ENCODE measurements at places on chromosomes 11 and 22.

GRCh38 chr11:133905677-133906156 is 51.1 kb downstream of the IGSF9B start:
- DNase-seq, result no peak

DNA sequence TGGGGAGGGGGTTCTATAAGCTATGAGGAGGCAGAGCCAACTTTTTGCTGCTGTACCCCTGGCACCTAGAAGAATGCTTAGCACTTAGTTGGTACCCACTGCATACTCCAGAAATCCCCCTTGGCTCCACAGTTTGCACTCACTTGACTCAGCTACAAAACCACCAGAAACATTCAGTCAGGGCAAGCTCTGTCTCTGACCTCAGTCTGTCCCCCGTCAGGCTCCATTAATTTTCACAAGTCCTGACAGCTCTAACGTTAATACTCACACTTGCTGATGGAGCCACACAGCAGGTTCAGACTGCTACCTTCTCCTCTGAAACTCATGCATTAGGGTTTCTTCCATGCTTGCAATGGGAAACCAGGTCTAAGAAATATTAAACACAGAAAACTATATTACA is 81.7 kb downstream of the MPPED2 start:
- DNase-seq, result no peak

DNA sequence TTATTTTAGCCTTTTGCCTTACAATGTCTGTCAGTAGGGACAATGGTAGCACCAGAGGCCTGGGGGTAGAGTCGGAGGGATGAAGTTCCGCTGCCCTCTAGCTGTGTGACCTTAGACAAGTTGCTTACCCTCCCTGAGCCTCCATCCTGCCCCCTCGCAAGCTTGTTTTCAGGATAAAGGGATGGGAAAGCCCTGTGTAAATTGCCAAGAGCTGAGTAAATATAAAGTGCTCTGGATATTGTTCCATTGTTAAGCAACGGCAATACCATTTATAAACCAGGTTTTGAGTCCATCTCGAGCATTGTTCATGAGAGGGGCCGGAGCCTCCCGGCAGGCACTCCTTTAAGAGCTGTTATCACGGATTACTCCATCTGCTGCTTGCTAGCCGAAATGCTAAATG is 72.9 kb downstream of the ZBTB16 start:
- no peak for DNase-seq

DNA sequence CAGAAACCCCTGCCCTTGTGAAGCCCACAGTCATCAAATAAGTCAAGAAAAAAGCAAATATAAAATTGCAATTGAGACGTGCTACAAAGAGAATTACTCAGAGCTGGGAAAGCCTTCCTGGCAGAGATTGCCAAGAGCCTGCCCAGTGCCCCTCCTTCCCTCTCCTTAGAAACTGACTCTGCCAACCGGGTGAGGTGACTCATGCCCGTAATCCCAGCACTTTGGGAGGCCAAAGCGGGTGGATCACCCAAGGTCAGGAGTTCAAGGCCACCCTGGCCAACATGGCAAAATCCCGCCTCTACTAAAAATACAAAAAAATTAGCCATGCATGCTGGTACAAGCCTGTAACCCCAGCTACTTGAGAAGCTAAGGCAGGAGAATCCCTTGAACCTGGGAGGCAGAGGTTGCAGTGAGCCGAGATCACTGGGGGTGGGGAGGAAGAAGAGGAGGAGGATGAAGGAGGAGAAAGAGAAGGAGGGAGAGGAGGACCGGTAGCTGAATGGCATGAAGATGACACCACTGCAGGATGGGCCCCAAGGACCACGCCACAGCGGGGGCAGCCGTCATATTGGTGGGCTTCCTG is 76.1 kb upstream of the RTL6 start:
- no peak for DNase-seq

DNA sequence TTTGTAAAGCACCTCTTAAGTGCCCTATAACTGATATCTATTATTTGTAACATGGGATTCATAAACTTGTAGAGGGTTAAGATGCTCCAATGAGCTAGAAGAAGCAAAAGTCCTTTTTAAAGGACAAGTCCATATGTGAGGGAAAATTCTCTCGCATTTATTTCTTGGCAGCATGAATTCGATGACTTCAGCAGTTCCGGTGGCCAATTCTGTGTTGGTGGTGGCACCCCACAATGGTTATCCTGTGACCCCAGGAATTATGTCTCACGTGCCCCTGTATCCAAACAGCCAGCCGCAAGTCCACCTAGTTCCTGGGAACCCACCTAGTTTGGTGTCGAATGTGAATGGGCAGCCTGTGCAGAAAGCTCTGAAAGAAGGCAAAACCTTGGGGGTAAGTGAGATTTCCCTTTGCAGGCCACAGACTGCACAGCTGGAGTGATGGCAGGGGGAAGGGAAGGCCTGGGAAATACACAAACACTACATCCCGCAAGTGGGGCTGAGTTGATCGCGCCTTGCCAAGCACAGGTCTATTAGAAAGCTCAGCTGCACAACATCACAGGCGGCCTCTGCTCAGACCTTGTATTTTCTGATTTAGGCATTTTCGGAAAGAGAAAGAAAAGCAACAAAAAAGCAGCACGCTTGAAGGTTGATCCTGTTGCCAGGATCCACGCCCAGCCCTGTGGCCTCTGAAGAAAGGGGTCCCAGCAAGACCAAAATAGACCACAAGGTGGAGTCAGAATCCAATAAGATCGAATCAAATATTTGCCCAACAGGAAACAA is 1.5 kb downstream of the MS4A8 start:
- no peak for DNase-seq

GRCh38 chr11:134332189-134332631 is 422 bp downstream of the GLB1L2 start:
- peak; percentile 81 for DNase-seq

GRCh38 chr11:8338138-8338537 is 74.5 kb upstream of the LMO1 start:
- no peak for DNase-seq

DNA sequence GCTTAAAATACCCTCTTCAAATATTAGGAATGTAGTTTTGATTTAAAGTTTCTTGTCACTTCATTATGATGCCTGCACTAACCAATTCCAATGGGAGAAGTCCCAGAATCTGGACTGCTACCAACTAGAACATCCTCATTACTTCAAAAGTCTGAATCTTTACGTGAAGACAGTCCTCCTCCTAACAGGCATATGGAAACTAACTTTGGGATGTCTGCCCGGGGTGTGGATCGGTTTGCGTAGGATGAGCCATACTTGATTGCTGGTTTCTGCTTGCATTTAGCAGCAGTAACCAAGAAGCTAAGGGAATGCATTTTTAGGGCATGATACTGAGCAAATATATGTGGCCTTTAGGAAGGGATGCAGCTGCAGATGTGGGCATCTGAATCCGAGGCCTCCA is 177.1 kb downstream of the LRRC4C start:
- no peak for DNase-seq

DNA sequence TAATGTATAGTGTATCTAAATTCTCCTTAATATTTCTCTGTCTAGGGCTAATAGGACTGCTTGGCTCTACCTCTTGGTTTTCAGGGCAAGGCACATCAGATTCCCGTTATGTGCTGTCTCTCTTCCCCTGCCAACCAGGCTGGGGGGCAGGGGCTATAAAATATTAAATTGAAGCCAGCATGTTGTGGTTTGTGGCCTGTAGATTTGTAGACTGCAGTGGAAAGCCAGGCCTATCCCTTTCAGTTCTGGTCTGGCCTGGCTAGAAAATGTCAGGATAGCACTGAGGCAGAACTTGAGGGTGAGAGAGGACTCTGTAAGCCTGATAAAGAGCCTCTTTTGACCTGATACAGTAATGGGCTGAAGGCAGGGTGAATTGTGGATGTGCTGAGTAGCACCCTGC is 14.4 kb upstream of the GRK2 start:
- peak; percentile 25 for DNase-seq

DNA sequence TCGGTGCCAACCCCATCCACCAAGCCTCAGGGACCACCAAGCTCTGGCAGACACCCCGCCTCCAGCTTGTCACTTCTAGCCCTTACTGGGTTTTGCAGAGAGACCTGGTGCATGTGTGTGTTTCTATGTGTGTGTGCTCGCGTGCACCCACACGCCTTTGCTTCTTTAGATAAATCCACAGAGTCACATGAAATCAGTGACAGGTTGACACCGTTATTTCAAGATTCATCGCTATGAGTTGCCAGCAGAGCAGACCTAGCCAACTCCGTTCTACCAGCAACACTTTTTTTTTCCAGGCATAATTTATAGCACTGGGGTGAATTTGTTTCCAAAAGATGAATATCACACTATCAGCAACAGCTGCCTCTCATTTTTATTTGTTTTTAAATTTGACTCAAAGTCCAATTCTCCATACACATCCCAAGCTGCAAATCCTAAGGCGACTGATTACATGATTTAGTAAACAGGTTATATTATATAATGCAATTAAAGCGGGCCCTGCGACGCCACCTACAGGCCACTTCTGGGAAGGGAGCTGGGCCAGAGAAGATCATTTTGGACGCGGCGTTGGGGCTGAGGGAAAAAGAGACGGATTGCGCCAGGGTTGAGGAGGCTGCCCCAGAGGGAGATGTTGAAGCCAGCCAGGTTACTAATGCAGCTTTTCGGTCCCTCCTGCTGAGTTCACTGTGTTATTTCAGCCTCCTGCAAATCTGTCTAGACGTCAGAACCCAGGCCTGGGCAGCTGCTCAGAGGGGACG is 150.5 kb downstream of the FEZ1 start:
- peak; percentile 72 for DNase-seq

DNA sequence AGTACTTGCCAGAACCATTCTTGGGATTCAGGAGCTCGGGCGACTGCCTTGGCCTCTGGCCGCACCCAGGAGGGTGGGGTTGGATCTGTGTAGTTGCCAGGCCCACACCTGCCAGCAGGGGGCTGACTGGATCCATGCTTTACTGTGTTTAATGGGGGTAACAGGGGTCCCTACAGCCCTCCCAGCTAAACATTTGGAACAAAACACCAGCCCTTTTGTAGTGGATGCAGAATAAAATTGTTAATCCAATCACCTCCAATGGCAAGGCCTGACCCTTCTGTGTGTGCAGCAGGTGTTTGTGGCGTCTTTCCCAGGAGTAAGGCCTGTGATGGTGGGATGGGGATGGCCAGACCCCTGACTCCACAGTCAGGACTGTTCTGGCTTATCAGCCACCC is 22.5 kb downstream of the SUN2 start:
- DNase-seq, result no peak

- DNase-seq, result no peak
Observed at GRCh38 chr11:15816260-15816871, 540.0 kb downstream of the SOX6 start.

DNA sequence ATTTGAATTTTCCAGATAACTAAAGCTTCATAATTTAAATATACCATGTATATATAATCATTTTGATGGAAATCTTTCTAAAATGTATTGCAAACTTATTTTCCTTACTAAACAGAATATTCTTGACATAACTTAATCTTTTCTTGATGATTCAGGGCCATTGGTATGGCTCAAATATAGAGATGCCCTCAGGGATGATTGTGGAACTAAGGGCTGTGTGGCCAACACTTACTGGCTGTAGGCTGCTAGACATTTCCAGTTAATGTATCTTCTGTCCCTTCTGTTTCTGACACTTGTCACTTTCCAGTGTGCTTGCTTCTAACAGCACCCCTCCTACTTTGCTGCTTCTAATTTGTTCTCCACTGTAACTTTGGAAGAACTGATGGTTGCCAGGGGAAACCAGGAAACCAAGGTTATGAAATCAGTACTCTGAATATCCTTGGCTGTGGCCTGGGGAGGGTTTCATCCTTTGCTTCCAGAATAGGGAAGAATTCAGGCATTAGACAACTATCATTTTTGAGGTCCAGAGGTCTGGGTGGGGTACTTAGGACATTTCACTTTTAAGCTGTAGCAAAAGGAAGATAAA is 697.2 kb downstream of the ETS1 start:
- no peak for DNase-seq

GRCh38 chr11:18492888-18493287 is 33.9 kb downstream of the TSG101 start:
- no peak for DNase-seq

GRCh38 chr11:6333095-6333494 is 12.8 kb upstream of the CAVIN3 start:
- DNase-seq, result no peak
